ENCODE measurements at places on chromosomes 6 and 20. TPM values are rescaled to one million over a fixed set of nuclear protein-coding genes. Genes with fewer than 3 reads are reported as not detected.

DNA sequence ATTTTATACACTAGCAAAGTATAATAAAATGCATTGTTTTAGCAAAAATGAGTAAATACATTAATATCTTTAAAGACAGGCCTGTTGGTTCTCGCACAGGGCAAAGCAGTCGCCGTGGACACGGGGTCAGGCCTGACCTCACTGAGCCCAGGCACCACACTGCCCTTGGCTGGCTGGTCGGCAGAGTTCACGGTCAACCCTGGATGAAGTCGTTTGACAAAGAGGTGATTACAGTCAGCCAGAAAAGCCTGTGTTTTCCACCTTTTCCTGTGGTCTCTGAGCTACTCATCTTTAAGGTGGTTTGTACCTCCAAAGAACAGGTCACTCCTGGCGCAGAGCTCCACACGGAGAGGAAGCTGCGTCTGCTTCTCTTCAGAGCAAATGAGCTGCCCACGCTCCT, 191.5 kb downstream of the DLL1 start:
- DNase-seq, result no peak

Gene ZBP1
- polyA plus RNA-seq, result not detected

DNA sequence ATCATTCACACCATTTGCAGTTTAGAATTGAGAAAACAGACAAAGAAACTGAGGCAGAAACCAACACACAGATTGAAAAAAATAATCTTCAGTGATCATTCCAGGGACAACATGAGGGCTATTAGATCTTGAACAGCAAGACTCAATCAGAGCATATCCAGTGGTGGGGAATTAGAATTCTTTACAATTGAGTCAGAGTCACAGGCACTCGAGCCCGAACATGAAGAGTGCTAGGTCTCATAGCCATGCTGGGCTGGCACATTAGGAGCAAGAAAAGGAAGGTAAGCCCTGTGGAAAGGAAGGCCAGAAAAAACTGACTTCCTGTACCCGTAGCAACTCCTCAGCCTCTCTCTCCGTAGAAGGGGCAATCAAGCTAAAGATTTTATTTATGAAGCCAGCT, 419.9 kb downstream of the HAO1 start:
- DNase-seq, result no peak

DNA sequence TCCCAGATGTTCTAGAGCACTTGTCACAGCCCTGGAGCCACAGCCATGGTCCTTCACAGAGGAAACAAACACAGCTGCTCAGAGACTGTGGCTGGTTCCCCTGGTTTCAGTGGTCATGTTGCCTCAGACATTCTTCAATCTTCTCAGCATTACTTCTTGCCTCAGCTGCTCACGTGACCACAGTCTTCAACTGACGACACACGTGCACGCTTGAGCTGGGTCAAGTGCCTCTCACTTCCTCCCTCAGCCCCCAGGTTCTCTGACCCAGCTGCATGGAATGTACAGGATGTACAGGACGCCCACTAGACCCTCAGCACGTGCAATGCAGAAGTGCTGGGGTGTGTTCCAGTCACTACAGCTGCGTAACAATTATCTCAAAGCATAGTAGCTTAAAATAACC, 159.8 kb upstream of the GGTLC1 start:
- no peak for DNase-seq

Gene TAGAP
- not detected for polyA plus RNA-seq

DNA sequence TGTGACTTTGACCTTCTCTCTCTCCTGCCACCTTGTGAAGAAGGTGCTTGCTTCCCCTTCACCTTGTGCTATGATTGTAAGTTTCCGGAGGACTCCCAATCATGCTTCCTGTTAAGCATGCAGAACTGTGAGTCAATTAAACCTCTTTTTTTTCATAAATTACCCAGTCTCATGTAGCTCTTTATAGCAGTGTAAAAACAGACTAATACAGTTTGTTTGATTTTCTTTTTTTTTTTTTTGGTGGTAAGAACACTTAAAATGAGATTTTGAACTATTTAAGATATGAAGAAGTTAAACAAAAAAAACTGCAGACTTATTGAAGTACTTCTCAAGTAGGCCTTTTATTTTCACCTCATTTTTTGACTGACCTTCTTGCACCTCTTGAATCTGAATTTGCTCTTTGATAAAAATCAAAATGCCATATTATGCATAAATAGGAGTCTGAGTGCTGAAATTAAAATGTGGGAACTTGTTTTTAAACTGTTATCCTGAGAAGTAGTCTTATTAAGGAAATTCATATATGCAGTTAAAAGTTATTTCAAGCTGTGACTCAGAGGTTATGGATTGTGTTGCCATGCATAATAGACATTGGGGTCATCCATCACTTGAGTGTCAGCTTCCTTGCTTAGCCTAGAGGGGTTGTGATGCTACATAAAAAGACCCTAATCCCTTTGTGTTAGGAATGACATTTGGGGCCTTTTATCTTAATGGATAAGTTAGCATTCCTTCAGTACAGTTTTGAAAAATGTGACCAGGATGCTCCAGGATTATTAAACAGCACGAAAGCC, 447.9 kb upstream of the FKBP1C start:
- no peak for DNase-seq
